ENCODE measurements at places on chromosomes 2 and 18.

- DNase-seq = peak; percentile 3
Observed at GRCh38 chr2:129061069-129061768, 742.6 kb upstream of the HS6ST1 start.

- DNase-seq = no peak
Observed at GRCh38 chr18:67549946-67550345, 33.4 kb upstream of the DSEL start.

GRCh38 chr2:132403146-132403545 is 13.5 kb upstream of the GPR39 start:
- DNase-seq = no peak

DNA sequence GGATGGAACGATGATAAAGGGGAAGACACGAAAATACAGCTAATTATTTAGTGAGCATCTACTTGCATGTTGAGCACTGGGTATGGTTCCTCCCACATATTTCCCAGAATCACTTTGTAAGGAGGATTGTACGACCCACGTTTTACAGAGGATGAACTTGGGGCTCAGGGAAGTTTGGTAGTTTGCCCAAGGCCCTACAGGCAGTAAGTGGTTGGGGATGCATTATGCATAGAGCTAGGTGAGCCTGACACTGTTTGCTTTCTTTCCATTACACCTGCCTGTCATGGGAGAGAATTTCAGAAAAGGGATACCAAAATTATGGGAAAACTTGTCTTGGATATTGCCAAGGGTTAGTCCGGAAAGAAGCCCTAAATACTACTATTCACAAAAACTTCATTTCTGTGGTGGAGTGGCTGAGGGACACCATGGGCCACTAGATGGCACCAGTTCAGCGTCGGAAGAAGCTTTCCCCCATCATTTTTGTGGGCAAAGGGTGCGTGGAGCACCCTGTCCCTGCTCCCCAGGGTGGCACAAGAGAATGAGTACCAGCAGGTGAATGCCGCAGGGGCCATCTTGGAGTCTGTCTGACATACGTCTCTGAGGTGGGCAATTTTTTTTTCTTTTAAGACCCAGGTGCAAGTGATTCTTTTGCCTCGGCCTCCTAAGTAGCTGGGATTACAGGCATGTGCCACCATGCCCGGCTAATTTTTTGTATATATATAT is 23.5 kb upstream of the C18orf32 start:
- DNase-seq = peak; percentile 68

- no peak for DNase-seq
Observed at GRCh38 chr2:37501113-37501512, 156.7 kb downstream of the QPCT start.

DNA sequence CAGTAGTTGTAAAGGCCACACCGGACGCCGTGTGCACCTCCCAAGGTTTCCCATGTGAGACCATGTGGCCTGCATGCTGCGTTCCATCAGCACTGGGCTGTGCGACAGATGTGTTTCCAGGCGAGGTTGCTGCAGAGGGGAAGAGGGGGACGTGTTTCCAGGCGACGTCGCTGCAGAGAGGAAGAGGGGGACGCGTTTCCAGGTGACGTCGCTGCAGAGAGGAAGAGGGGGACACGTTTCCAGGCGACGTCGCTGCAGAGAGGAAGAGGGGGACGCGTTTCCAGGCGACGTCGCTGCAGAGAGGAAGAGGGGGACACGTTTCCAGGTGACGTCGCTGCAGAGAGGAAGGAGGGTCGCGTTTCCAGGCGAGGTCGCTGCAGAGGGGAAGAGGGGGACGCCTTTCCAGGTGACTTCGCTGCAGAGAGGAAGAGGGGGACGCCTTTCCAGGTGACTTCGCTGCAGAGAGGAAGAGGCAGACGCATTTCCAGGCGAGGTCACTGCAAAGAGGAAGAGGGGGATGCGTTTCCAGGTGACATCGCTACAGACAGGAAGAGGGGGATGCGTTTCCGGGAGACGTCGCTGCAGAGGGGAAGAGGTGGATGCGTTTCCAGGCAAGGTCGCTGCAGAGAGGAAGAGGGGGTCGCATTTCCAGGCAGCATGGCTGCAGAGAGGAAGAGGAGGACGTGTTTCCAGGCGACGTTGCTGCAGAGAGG is 24.5 kb downstream of the NFATC1 start:
- DNase-seq = no peak

DNA sequence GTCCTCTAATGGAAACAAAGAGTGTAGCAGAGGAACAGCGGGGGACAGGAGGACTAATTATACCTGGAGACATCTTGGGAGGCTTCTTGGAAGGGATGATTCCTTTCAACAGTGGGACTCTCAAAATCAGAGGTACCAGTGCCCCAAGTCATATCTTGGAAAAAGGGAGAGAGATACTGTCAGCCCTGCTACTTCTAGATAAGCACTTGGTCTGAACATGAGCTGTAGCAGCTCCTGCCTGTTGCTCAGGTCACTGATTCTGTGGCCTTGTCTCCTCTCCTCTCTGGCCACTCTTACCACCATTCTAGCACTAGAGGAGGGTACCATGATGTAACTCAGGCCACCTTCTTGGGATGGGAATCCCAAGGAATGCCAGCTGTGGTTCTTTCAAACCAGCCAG is 54.5 kb downstream of the MFSD6 start:
- no peak for DNase-seq

GRCh38 chr2:209463226-209463625 is 39.4 kb downstream of the MAP2 start:
- DNase-seq = no peak

- DNase-seq = no peak
Observed at GRCh38 chr2:239259603-239260298, 141.1 kb downstream of the HDAC4 start.

GRCh38 chr2:206798000-206798399 is 32.6 kb downstream of the FASTKD2 start:
- DNase-seq = no peak

DNA sequence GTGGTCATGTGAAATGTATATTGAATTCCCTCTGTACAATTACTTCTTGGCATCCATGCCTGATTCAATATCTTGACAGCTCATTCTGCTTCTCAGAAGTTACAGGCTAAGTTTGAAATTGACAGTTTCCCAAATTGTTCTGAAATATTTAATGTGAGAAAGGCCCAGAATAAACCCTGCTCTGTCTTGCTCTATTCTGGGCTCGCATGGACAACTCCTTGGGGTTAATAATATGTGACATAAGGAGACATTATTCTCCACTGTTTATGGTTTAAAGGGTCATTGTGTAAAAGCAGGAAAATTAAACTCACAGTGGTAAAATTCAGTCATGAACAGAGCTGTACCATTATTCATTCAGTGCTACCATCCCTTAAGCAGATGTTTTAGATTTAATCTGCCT is 160.7 kb upstream of the CNTNAP5 start:
- DNase-seq = no peak

DNA sequence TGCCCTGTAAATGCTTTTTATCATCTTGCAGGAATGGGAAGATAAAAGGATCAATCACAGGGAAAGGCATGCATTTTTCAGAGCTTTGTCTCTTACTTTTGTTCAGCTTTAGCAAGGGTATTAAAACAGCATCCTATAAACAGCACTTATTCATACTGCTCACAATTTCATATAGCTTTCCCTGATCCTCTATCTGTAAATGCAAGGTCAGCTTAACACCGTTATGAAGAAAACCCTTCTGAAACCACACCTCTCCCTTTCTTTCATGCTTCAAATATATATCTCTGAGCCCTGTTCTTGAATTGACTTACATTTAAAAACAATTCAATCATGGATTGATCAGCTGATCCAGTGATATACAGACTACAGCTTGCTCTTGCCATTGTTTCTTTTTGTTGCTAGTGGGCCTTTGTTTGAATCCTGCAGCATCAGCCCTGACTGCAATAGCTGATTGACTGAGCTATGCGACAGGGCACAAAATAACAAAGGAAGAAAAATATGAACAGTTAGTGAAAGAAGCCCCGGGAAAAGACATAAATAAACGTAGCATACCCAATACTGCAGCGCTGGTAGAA is 795.5 kb upstream of the CDH2 start:
- DNase-seq = no peak

GRCh38 chr18:74447404-74448152 is 9.5 kb downstream of the DIPK1C start:
- DNase-seq = no peak

DNA sequence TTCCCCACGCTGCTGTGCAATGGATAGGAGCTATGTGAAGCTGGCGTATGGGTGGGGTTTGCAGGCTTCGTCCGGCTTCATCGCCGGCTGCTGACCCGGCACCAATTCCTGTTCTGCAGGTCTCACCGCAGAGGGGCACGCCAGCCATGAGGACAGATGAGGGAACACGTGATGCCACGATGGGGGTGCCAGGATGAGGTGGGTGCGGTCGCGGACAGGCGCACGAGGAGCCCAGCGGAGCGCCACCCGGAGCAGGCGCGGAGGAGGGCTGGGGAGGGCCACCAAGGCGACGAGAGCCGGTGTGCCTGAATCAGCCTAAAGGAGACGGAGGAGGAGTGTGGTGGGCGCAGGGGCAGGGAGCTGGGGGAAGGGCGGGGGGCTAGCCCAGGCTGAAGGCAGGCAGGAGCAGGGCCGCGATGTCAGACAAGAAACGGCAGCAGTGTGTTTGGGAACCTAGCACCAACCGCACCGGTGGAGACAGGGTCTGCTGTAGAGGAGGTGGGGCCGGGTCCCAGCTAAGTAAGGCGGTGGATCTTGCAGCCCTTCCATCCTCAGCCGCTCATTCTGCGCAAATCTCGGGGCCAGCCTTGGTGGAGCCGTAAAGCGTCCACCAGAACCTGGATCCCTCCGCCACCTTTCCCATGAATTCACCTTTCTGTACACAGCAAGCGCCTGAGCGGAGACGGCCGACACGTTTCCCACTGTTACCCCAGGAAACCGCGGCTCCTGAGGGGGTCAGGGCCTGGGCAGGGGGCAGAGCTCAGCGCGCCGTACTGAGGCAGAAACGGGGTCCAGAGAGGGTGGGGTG is 17.0 kb upstream of the CD8A start:
- DNase-seq = peak; percentile 57

DNA sequence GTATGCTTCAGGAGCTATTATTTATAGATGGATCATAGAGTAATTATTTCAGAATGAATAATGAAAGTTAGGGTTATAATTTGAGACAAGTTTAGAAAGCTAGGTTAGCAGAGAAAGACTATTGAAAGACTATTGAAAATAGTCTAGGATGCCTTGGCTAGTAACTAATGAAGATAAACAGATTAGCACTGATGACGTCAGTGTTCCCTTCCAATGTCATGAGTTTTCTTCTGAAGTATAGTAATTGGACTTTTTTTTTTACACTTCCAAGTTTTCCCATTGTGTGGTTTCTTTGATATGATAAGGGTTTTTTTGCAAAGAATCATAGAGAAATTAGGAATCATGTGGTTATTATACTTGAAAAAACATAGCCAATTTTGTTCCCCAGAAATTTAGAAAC is 1041.5 kb upstream of the CRIM1 start:
- DNase-seq = no peak

Measured in ELR (cell line).